ENCODE measurements at places on chromosomes 2 and 18.

DNA sequence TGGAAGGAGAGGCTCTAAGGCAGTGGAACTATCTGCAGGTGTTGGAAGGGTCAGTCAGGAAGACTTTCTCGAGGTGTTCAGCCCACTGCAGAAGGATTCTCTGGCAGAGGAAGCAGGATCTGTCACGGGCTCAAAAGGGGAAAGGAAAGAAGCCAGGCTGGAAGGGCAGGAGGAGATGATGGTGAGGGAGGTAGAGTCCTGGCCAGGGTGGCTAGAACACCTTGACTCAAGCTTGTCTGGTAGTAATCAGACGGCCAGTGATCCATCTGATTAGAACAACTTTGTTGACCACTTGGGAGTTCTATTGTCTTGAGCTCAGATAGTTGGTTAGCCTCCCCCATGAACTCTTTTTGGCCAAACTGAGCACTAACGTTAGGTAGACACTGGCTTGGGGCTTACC lies 9.7 kb upstream of the ATOH8 start:
- no peak for DNase-seq

GRCh38 chr18:39302481-39302880 lies 1736.9 kb upstream of the CELF4 start:
- DNase-seq = no peak

DNA sequence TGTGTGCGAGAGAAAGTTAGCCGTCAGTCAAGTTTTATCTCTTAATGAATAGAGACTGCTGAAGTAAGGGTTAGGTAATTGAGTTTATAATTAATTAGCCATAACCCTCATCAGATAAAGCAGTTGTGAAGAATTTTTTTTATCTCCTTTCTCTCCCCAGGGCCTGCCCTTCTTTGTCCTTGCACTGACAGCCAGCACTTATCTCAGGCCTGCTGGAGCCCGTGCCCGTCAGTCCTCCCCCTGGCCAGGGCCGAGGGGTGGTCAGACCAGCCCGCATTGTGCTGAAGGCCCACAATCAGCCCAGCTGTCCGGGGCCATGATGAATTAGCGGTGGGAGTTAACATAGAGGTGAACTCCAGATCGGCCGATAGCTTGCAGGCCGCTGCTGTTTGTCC lies 315.7 kb downstream of the GBX2 start:
- no peak for DNase-seq

- DNase-seq = peak; percentile 72
Observed at GRCh38 chr2:158745067-158745865, 49.9 kb upstream of the DAPL1 start.

- DNase-seq = no peak
Observed at GRCh38 chr2:127014630-127015029, 92.3 kb downstream of the BIN1 start.

- no peak for DNase-seq
Observed at GRCh38 chr18:42047721-42048120, 92.7 kb downstream of the PIK3C3 start.

DNA sequence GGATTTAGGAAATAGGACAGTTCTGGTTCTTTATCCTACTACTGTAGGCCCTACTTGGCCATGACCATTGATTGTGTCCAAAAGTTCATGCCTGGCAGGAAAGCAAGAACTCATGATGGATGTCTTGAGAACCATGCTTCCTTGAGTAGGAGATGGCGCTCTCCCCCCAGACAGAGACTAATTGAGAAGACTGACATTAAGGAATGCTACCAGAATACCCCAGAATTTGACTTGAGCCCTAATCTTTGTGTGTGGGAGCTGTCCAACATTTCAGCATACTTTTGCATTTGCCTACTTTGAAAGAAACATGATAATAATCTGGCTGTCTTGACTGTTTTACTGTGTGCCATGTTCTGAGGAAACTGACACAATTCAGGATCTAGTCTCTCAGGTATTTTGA lies 23.3 kb downstream of the MAPRE3 start:
- no peak for DNase-seq

- DNase-seq = no peak
Observed at GRCh38 chr2:30710461-30710860, 96.8 kb downstream of the CAPN13 start.

DNA sequence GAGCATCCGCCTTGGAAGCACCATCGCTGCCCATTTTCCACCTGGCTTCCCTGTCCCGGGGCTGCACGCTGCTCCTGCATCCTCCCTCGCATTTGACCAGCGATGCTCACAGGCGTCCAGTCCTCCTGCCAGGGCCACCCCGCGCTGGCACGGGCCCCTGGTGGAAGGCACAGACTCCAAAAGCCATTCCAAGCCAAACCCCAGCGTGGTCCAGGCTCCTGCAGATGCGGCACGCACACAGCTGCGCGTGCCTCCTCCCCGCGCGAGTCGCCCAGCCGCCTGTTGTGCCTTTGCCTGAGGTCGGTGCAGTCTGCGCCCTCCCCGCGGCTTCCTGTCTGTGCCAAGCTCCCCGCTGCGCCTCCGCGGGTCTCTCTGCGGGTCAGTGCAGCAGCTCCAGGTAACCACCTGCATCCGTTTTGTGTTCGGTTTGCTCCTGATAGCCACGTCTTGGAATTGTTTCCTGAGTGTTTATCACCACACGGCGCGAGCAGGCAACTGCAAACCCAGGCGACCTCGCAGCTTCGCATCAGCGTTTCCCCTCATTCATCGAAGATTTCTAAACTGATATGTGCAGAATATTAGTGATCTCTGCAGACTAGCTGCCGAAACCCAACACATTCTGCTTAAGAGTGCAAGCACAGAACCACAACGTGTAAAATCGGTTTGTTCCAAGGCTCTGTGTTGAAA lies 65.2 kb upstream of the SALL3 start:
- no peak for DNase-seq

DNA sequence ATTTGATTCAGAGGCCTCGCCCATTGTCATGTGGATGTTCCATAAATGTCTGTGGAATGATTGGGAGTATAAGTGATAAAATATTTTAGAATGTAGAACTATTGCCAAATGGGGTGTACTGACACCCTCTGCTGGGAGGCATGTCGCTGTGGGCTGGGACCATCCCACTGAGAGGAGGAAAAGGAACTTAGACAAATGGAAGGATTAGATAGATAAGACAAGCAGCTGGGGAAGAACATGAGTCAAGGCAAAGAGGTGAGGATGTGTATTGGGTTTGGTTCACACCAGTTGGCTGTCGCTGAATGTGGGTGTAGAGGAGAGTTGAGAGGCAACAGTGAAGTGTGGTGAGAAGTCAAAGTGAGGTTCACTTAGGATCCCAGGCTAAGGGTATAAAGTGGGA lies 4.0 kb downstream of the C2orf74 start:
- DNase-seq = no peak

DNA sequence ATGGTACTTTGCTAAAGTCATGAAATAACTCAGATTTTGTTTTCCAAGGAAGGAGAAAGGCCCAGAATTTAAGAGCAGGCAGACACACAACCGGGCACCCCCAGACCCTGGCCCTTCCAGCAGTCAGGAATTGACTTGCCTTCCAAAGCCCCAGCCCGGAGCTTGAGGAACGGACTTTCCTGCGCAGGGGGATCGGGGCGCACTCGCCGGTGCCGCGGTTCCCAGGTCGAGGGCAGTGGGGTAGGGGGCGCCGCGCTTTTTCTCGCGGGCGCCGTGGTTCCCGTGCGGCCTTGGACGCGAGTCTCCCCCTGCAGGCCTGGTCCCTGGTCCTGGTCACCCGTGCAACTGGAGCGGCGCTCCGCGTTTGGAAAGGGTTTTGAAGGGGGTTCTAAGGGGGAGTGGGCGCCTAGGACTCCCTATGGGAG lies 1.2 kb downstream of the ZNF236 start:
- peak; percentile 28 for DNase-seq

- DNase-seq = no peak
Observed at GRCh38 chr2:37720533-37721200, 49.2 kb upstream of the CDC42EP3 start.

- DNase-seq = no peak
Observed at GRCh38 chr2:203461746-203462145, 73.4 kb downstream of the RAPH1 start.

GRCh38 chr18:39162013-39162827 lies 1596.6 kb upstream of the CELF4 start:
- no peak for DNase-seq

- DNase-seq = peak; percentile 82
Observed at GRCh38 chr2:96891591-96892333, 21.9 kb upstream of the SEMA4C start.

DNA sequence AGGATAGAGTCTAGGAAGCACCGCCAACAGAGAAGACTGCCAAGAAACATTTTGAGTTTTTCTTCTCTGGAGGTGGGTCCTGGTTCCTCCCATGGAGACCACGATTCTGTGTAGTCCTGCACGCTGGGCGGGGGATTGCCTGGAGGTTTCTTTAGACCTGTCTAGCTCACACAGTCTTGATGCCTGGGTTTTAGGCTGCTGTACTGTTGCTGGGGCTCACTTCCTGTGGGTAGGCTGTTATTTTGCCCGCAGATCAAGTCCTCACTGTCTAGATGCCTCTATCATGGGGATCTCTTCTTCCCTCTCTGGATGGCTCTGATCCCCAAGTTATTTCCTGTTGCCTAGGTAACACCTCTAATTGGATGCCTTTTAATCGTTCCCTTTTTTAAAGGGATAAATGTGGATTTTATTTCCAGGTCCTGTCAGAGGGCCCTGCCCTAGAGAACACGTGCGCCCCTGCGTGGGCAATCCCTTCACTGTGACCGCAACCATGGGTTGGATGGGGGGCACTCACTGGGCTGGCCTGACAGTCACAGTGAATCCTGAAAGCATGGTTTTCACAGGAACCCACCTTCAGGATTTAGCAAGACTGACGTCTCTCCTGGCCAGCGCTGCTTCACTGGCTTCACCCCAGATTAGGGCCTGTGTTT lies 115.7 kb downstream of the MSH2 start:
- no peak for DNase-seq

DNA sequence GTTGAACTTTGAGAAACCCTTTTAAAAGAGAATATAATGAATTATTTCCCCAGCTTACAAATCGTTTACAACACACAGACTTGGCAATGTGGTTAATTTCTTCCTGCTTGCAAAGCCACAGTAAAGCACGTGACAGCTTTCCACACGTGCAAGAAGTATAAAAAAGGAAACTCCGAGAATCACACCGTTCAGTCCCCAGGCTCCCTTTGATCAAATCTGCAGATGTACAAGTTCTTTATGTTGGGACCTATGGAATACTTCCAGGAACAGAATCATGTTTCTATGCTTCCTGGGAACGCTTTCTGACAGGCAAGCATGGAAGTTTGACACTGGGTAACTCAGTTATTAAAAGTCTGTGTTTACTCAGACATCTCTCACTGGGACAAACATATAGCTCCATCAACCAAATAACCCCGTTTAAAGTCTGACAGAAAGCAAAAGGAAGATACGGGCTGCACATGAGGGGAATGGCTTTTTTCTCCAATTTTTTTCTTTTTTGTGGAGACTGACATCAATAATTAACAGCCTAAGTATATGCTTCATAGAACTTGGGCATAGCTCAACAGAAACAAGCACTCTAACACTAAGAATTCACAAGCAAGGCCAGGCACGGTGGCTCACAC lies 134.8 kb downstream of the EIPR1 start:
- DNase-seq = no peak

DNA sequence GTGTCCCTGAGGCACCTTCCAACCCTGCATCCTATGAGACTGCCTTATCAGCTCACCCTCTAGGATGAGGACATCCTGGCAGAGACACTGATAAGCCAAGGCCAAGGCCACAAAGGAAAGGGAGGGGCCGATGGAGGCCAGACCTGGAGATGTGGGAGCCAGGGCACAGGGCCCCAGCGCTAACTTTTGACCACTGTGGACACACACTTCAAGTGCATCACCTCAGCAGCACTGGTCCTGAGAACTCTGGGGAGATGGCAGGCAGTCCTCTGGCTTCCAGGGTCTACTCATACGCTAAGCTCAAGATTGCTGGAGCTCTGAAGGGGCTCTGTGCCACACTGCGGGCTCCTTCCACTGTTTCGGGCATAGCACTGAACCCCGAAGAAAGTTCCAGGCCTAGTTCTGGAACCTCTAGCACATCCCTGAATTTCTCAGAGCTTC lies 100.2 kb upstream of the ID2 start:
- DNase-seq = no peak

DNA sequence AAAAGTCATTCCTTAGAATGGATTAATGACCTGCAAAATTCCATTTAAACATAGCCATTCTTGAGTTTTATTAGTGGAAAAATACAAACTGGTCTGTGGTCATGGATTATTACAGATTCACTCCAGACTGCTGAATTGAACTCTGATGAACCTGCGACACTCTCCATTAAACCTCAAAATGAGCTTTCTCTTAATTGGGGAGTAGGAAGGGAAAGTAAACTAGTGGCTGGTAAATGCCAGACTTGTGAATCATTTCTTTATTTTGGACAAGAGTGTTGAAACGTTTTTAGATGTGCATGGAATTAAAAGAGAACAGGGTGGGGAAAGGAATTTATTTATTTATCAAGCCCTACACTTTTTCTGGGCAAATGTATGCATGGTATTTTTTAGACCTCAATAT lies 321.2 kb upstream of the FANCL start:
- no peak for DNase-seq

DNA sequence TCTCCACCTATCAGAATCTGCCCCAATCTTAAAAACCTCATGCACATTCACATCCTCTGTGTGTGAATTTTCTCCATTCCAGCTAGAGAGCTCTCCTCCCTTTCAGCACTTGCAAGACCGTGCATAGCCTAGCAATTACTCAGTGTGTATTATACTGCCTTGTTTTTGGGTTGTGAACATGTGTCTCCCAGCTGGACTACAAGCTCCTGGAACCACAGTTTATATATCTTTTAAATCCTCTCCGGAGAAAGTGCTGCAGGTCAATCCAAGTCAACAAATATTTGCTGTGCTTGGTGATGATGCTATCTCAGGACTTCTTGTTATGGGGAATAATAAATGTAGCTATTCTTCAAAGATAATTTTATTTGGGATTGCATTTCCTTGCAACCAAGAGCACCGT lies 58.2 kb upstream of the MEX3C start:
- DNase-seq = no peak

DNA sequence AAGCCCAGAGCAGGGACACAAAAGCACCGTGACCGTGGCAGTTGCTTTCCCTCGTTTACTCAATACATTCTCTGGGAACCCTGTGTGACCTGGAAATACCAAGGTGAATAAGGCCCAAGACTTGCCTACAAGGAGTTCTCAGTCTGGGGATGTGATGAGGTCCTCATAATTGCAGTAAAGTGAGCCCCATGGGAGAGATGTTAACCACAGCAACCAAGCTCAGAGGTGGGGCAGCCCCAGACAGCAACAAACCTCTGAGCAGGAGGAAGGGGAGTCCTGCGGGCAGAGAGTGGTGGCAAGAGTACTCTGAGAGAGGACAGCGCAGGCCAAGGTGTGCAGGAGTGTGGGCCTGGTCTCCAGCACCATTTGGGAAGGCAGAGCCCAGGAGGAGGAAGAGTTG lies 91.6 kb downstream of the TTC32 start:
- no peak for DNase-seq

DNA sequence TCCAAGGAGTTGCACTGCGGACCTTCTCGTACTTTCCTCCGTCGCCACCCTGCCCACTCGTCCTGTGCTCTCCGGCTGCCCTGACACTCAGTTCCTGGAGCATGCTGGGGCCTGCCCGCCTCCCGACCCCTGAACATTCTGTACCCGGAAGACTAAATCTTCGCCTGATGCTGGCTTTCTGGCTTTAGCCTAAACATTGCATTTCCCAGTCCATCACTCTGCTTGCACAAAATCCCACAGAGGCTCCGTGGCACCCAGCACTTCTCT lies 550 bp upstream of the SFXN5 start:
- DNase-seq = peak; percentile 43
